Renal cortex interstitium (tissue), 15 donors: ENCODE measurements at places on chromosomes 16 and 17.

DNA sequence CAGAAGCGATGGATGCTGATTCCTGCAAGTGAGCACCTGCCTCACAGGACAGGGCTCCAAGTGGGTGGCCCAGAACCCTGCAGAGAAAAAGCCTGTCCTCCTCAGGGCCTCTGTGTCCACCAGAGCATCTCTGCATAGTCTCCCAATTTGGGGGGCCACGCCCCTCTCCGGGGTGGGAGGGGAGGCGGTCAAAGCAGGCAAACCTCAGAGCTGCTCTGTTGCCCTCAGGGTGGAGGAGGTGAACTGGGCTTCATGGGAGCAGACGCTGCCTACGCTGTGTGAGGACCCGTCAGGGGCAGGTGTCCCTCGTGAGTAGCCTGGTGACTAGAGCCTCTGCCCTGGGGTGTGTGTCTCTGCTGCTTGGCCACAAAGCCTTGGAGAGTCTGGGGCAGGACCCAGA is 19.3 kb downstream of the TRPV2 start:
- no peak for DNase-seq

DNA sequence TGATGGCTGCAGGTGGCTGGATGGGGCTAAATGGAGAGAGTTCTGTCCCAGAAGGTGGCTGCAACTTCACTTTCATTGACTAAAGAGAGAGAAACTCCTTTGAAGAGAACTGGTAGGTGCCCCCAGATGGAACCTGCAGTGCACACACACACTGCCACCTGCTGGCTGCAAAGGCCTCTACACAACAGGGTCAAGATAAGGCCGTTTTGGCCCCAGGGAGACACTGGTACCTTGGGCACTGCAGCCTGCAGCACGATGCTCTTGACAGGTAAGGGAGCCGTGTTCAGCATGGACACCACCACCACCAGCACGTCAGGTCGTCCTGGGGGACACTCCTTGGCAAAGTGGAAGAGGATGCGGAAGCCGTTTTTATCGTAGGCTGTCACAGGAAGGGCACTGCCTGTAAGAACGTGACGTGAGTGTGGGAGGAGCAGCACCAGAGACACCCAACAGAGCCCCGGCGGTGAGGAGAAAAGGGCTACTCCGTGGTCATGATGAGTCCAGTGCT is 22.7 kb downstream of the GGA3 start:
- DNase-seq = no peak

- no peak for DNase-seq
Observed at GRCh38 chr17:82838386-82839063, 1.3 kb downstream of the ZNF750 start.

DNA sequence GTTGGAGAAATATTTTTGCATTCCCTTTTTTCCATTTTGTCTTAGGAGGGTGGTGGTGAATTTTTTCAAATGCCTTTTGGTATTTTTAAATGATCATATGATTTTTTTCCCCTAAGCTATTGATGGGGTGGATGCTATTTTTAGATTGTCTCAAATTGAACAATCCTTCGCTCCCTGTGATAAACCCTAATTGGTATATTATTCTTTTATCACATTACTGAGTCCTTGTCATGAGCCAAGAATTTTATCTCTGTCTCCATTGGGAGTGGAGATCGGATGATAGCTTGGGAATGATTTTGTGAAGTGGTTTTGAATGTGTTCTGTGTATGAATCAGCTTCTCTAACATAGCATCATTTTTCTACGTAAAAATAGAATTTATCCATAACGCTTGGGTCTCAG is 15.4 kb downstream of the NECAB2 start:
- no peak for DNase-seq
